Bronchial smooth muscle cell (primary cell): ENCODE measurements at places on chromosomes 12 and 14. TPM values are rescaled to one million over a fixed set of nuclear protein-coding genes. Genes with fewer than 3 reads are reported as not detected.

PFDN5 gene
- total RNA-seq = 1,042 and 1,327 TPM in 2 replicates

RIPK3 gene
- 2.5 and 6.2 TPM in 2 replicates for total RNA-seq

KCNK10 gene
- not detected in 2 replicates for total RNA-seq

COQ10A gene
- total RNA-seq = 9.1 and 10.2 TPM in 2 replicates

CLEC2A gene
- not detected in 2 replicates for total RNA-seq

FBRSL1 gene
- 0.69 and 0.79 TPM in 2 replicates for total RNA-seq

NRDE2 gene
- 9.1 and 10.6 TPM in 2 replicates for total RNA-seq

BCL2L2 gene
- 15.8 and 19.9 TPM in 2 replicates for total RNA-seq

CLEC9A gene
- not detected in 2 replicates for total RNA-seq

CGRRF1 gene
- total RNA-seq = 10.9 and 13.3 TPM in 2 replicates

PPP4R4 gene
- total RNA-seq = 0.34 and 1.9 TPM in 2 replicates

CIROP gene
- 1.3 and 4.6 TPM in 2 replicates for total RNA-seq

PLCZ1 gene
- not detected in 2 replicates for total RNA-seq

NINJ2 gene
- 2.7 and 3.0 TPM in 2 replicates for total RNA-seq

DDX51 gene
- total RNA-seq = 6.5 and 7.2 TPM in 2 replicates

ANO4 gene
- 0.32 and 0.94 TPM in 2 replicates for total RNA-seq

POTEM gene
- total RNA-seq = not detected in 2 replicates

SMCO2 gene
- total RNA-seq = 0.09 TPM in 1 of 2 replicates, not detected in the other

CPSF6 gene
- total RNA-seq = 13.2 and 43.2 TPM in 2 replicates

PDE3A gene
- total RNA-seq = 0.60 and 2.2 TPM in 2 replicates

ZNF385A gene
- 2.4 and 2.7 TPM in 2 replicates for total RNA-seq

TCL1B gene
- total RNA-seq = not detected in 2 replicates

KRT2 gene
- not detected in 2 replicates for total RNA-seq

A2M gene
- total RNA-seq = 10.1 and 14.8 TPM in 2 replicates

TMEM179 gene
- total RNA-seq = 0.52 TPM in 1 of 2 replicates, not detected in the other

WNT1 gene
- not detected in 2 replicates for total RNA-seq

TEX52 gene
- not detected in 2 replicates for total RNA-seq

TNS2 gene
- 48.2 and 58.6 TPM in 2 replicates for total RNA-seq

STK38L gene
- total RNA-seq = 11.7 and 15.6 TPM in 2 replicates

KITLG gene
- total RNA-seq = 37.9 and 69.2 TPM in 2 replicates

AQP2 gene
- total RNA-seq = not detected in 2 replicates

SIX6 gene
- not detected in 2 replicates for total RNA-seq

PAH gene
- not detected in 2 replicates for total RNA-seq

PLEKHG7 gene
- total RNA-seq = not detected in 2 replicates

TAS2R9 gene
- total RNA-seq = 0.09 and 0.16 TPM in 2 replicates

GTF2A1 gene
- 19.7 and 43.5 TPM in 2 replicates for total RNA-seq

ACOT4 gene
- 0.26 and 0.32 TPM in 2 replicates for total RNA-seq

SSPN gene
- total RNA-seq = 15.4 and 26.4 TPM in 2 replicates

OTUB2 gene
- 1.6 and 1.9 TPM in 2 replicates for total RNA-seq

DYRK2 gene
- total RNA-seq = 12.9 and 46.5 TPM in 2 replicates

TRIP11 gene
- total RNA-seq = 19.6 and 26.2 TPM in 2 replicates

EML5 gene
- 0.09 and 0.32 TPM in 2 replicates for total RNA-seq

CNTN1 gene
- 0.34 and 0.63 TPM in 2 replicates for total RNA-seq

DPPA3 gene
- total RNA-seq = not detected in 2 replicates

AQP6 gene
- total RNA-seq = under 0.01 TPM in 1 of 2 replicates, not detected in the other

AMDHD1 gene
- 0.09 and 0.16 TPM in 2 replicates for total RNA-seq

COL2A1 gene
- not detected in 2 replicates for total RNA-seq

ABCD2 gene
- total RNA-seq = 0.09 and 0.16 TPM in 2 replicates

SLC39A5 gene
- total RNA-seq = 0.26 and 0.47 TPM in 2 replicates

HCAR1 gene
- under 0.01 and 0.17 TPM in 2 replicates for total RNA-seq

SLC25A47 gene
- not detected in 2 replicates for total RNA-seq

GDF3 gene
- not detected in 2 replicates for total RNA-seq

SLC17A8 gene
- total RNA-seq = 0.16 TPM in 1 of 2 replicates, not detected in the other

PPFIA2 gene
- total RNA-seq = 0.09 and 0.95 TPM in 2 replicates

HOXC5 gene
- 0.16 and 0.17 TPM in 2 replicates for total RNA-seq

PDZRN4 gene
- under 0.01 TPM in 1 of 2 replicates, not detected in the other for total RNA-seq

STRN3 gene
- 76.8 and 82.0 TPM in 2 replicates for total RNA-seq

CCDC197 gene
- total RNA-seq = not detected in 2 replicates
